ENCODE measurements at places on chromosomes 6 and 20. TPM values are rescaled to one million over a fixed set of nuclear protein-coding genes. Genes with fewer than 3 reads are reported as not detected.

The OXT gene
- 1.8 TPM for total RNA-seq

The FAM184A gene
- total RNA-seq = 18.5 TPM

The NHSL1 gene
- 1.6 TPM for total RNA-seq

The RNF146 gene
- total RNA-seq = 27.2 TPM

The CD93 gene
- 2.0 TPM for total RNA-seq

The SLC18B1 gene
- total RNA-seq = 5.1 TPM

The STMN3 gene
- total RNA-seq = 14.4 TPM

The RAD21L1 gene
- 1.2 TPM for total RNA-seq

The TOX2 gene
- 42.8 TPM for total RNA-seq

The FLRT3 gene
- total RNA-seq = not detected

The PROKR2 gene
- not detected for total RNA-seq

The PEX7 gene
- total RNA-seq = 3.8 TPM

The TPD52L1 gene
- total RNA-seq = 0.56 TPM

The ADTRP gene
- total RNA-seq = 62.4 TPM

The GATA5 gene
- not detected for total RNA-seq

The GHRH gene
- not detected for total RNA-seq

The SULF2 gene
- total RNA-seq = 0.72 TPM

All from activated T-cell treated with anti-CD3 and anti-CD28 coated beads, Interleukin-2, amount 50 U/mL, for 72 hours (primary cell).